ENCODE measurements at places on chromosomes 1 and 21.

DNA sequence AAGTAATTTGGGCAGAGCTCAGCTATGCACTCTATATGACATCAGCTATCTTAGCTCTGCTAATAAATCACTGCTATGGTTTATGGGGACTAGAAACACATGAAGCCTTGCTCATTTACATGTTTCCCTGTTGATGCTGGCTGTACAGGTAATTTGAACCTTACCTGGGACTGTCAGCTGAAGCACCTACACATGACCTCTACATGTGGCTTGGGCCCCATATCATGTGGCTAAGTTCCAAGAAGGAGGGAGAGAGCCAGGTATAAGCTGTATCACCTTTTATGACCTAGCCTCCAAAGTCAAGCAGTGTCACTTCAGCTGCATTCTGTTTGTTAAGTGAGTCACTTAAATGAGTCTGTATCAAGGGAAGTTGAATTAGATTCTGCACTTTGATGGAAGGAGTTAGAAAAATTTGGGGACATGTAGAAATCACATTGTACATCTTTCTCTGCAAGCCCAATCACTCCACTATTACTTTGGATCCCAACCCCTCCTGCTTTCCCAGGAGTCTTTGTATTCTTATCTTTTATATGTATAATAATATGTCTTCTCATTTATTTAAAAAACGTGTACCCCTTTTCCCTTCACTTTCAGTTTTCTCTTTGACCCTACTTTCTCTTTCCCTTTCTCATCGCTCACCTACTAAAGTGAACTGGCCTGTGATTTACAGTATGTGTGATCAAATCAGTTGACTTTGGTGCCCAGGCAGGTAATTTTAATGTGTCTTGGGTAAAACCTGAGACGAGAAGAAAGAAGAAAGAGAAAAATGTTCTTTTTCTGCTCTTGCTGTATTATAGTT lies 53.4 kb upstream of the PRKACB start:
- DNase-seq = no peak

GRCh38 chr1:17699581-17699980 lies 55.6 kb upstream of the ACTL8 start:
- DNase-seq = no peak

GRCh38 chr1:183842795-183843144 lies 37.9 kb downstream of the RGL1 start:
- DNase-seq = no peak

- DNase-seq = no peak
These were observed 306.4 kb downstream of the RPS6KC1 start for GRCh38 chr1:213357403-213357802.

DNA sequence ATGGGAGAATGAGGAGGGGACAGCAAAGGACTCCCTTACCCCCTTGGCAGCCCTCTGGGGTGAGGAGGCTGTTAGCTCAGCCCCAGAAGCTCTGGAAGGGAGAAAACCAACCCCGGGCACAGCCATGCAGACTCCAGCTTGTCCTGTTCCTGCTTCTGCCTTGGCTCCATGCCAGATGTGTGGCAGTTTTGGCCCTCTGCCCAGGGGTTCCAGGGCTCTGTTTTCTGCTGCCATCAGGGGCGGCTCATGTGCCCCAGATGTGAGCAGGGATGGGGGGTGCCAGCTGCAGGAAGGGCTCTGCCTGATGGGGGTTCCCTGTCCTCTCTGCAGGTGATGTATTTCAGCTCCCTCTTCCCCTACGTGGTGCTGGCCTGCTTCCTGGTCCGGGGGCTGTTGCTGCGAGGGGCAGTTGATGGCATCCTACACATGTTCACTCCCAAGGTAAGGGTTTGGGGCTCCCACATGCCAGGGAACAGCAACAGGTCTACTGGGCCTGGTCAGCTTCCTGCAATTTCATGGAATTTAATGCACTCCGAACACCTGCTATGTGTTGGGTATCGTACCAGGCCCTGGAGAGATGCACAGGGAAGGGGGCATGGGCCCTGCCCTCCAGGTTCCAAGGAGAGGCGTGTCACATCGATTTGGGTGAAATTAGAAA lies 26.1 kb downstream of the SLC6A17 start:
- peak; percentile 13 for DNase-seq

DNA sequence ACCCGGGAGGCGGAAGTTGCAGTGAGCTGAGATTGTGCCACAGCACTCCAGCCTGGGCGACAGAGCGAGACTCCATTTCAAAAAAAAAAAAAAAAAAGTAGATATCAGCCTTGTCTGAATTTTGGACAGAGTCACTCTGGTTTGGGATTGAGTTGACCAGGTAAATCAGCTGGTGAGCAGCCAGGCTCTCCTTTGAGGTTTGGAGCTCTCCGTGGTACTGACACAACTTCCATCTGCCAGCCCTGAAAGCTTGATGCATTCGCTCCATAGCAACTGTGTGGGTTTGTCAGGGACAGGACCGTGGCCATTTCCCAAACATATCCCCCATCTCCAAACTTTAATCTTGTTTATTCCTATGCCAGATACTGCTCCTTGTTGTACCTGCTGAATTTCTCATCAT lies 155.2 kb downstream of the DMRTA2 start:
- no peak for DNase-seq

GRCh38 chr1:194161591-194161990 lies 975.2 kb upstream of the B3GALT2 start:
- no peak for DNase-seq

DNA sequence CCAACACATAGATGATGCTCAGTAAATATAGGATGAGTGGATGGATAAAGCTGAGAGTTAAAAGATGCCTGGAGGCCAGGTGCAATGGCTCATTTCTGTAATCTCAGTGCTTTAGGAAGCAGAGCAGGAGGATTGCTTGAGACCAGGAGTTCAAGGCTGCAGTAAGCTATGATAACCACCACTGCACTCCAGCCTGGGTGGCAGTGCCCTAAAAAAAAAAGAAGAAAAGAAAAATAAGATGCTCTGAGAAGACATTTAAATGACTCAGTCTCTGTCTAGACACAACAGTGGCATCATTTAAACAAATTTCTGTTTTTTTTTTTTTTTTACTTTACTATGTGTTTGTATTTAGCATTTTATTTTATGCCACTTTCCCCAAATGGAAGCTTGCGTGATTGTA lies 25.3 kb upstream of the IL19 start:
- DNase-seq = no peak

GRCh38 chr1:109201123-109201703 lies 12.5 kb upstream of the SARS1 start:
- peak; percentile 75 for DNase-seq

GRCh38 chr1:13451399-13451965 lies 41.2 kb downstream of the PRAMEF20 start:
- DNase-seq = no peak

DNA sequence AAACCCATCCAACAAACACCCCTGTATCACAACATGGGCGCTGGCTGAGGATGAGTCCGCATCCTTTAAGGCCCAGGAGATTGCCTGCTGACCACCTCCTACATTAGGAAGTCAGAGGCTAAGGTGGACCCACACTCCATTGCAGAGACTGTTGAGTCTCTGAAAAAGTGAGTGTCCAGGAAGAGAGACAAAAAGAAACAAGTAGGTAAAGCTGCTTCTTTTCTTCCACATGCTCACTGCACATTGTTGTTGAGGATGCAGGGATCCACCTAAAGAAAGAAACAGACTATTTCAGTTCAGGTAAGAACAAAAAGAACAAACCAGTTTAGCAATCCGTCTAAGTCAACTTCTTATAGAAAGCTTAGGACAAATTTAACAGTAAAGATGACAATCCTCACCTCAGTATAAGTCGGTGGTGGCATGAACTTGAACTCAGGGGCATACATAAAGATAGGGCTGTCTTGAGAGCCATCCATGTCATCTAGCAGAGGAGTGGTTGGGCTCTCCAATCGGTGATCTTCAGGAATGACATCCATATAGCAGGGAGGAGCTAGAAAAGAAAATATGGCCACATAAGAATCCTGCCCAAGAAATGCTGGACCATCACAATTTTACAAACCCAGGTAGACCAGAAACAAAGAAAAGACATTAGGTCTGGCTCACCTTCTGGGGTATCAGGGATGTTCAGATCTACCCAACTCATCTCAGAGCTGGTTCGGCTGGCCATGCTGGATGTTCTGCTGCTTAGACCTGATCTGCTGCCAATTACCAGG lies 2.6 kb downstream of the TXNIP start:
- DNase-seq = no peak

DNA sequence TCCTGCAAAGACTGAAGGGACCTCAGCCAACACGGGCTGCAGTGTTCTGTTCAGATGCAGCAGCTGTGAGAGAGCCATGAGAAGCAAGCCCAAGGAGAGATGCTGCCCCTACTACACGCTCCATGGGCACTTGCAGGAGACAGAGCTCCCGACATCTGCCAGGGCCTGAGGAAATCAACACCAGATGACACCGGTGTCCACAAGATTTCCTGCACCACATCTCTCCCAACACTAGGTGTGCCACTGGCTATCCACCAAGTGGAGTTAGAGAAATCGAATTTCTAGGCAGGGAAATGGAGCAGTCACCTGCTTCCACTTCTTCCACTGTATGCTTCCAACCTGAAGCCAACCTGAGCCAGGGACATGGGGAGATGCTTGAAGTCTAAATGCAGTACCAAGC lies 445.3 kb downstream of the RWDD3 start:
- no peak for DNase-seq

DNA sequence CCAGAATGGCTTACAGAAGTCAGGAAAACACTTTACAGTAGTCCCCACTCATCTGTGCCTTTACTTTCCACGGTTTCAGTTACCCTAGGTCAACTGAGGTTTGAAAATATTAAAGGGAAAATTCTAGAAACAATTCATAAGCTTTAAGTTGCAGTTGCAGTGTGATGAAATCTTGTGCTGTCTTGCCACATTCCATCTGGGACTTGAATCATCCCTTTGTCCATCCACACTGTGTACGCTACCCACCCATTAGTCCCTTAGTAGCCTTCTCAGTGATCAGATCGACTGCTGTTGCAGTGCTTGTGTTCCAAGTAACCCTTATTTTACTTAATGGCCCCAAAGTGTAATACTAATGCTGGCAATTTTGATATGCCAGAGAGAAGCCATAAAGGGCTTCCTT lies 30.5 kb downstream of the ZCCHC17 start:
- DNase-seq = no peak

GRCh38 chr1:201136355-201137023 lies 9.5 kb upstream of the ASCL5 start:
- DNase-seq = no peak

DNA sequence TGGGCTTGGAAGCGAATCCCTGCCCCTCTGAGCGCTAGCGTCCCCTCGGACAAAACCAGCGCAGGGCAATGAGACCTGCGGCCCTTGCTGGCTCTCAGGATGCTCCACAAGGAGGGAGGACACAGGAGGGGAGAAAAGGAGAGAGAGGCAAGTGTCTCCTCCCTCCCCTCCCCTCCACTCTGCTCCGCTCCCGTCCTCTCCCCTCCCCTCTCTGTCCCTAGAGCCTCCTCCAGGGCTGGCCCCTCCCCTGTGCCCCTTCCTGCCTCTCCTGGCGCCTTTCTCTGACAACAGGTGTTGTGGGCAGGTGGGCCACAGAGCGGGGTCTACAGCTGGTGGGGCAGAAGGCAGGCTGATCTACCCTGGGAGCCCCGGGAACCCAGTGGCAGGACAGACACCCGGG lies 35.2 kb downstream of the TP73 start:
- DNase-seq = no peak

DNA sequence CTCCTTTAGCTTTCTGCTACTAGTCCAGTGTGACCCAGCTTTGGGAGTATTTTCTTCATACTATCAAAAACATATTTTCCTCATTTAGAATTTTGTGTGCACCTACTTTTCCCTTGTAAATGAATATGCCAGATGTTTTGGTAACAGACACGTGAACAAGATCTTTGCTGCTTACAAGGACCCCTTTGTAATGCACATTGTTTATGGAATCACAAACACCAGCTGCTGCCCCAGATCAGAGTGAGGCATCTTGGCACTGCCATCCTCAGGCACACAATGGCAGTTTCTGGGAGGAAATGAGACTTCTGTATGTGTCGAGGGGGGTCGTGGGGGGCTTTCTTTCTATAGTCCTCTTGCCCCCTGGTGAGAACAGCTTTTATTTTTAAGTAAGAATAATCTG lies 115.7 kb downstream of the RGL1 start:
- DNase-seq = no peak

DNA sequence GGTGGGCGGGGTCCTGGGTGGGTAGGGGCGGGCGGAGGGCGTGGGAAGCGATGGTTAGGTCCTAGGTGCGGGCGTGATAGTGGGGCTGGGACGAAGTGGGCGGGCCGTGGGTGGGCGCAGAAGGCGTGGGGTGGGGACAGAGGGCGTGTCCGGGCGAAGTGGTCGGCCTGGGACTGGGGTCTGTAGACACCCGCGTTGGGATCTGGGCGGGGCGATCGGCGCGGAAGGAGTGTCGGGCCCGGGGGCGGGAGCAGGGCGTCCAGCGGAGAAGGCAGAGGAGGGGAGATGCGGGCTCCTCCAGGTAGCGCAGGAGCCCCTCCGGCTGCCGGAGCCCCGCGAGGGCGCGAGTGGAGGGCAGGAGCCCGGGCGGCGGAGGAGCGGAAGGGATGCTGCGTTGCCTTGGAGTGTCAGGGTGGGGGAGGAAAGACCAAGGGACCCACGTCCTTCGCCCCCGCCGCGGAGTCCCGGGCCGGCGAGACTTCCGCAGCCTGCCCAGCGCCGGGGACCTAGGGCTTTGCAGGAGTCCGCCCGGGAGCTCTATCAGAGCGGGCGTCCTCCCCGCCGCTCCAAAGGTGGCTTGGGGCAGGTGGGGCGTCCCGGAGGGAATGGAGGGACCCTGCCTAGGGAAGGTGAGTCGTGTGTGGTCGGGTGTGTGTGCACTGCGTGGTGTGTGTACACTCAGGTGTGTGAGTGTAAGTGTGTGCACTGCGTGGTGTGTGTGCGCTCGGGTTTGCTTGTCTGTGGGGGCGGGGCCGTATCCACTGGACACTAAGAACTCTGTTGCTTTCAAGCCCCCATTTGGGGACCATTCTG lies 27.0 kb upstream of the PRSS38 start:
- DNase-seq = no peak

DNA sequence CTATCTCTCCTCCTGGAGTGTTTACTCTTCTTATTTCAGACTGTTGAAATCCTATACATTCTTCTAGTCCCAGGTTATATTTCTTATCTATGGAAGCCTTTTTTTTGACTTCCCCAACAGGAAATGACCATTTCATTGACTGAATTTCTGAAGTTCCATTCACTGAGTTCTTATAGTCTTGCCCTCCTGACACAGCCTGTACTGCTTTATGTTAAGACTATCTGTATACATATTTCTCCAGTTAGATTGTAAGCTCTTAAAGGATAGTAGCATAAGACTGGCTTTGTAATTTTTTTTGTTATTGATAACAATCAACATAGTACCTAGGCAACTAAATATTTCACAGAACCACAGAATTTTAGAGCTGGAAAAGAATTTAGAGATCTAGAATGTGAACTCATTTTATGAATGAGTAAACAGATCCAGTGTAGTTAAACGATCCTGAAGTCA lies 14.9 kb upstream of the MACF1 start:
- no peak for DNase-seq

DNA sequence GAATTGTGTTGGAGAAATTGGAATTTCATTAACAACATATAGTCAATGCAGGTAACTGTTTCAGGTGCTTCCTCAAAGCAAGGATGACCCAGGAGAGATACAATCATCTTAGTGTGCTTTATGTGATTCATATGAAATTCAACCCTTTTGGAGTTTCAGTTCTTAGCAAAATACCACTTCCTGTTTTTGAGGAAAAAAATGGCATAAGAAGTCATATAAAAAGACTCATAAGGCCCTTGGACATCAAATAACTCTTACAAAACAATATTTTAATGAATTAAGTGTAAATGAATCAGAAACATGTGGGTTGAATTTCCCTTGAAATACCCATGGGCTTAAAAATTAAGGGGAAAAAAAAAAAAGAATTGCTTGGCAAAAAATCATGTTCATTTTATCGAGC lies 926.6 kb downstream of the LTN1 start:
- no peak for DNase-seq

GRCh38 chr1:187477535-187477934 lies 648.8 kb downstream of the PLA2G4A start:
- DNase-seq = no peak
